Central memory CD8-positive, alpha-beta T cell (primary cell): ENCODE measurements at places on chromosomes 5 and 9.

GRCh38 chr5:61019642-61020041 is 74.6 kb downstream of the NDUFAF2 start:
- H3K36me3 ChIP-seq = no peaks in the 10 kb centered on the region
- DNase-seq = no peak
- H3K4me3 ChIP-seq = no peak overlapping the region
- H3K4me1 ChIP-seq = peaks cover 9% of the 10 kb centered on the region
- no peaks in the 10 kb centered on the region for H3K27me3 ChIP-seq

DNA sequence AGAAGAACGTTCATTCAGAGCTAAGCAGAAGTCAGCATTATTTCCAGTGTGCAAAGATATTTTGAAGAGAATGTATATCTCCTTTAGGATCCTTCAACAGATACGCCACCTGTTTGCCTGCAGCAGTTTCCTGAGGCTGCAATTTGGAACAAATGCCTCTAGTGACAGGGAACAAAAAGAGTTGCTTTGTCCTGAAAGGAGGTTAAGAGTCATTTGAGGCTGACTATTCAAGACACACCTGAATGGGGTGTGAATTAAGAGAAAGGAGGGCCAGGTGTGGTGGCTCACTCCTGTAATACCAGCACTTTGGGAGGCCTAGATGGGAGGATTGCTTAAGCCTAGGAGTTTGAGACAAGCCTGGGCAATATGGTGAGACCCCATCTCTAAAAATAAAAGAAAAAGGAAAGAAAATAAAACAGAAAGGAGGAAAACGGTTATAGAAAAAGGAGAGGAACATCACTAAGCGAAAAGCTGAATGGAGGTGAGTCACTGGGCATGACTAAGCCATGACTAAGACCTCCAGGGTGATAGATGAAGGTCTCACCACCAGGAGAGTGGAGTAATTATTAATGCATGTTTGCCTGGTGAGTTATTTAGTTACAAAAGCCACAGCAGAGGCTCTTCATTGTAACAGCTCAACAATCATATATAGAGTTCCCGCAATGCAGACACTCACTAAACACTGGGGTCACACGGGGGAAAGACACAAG is 255.2 kb upstream of the TNC start:
- H3K4me3 ChIP-seq = no peak overlapping the region
- no peaks in the 10 kb centered on the region for H3K4me1 ChIP-seq
- DNase-seq = no peak
- H3K27ac ChIP-seq = no peak overlapping the region
- H3K27me3 ChIP-seq = peaks cover 10% of the 10 kb centered on the region

GRCh38 chr9:85192750-85193149 is 523.2 kb downstream of the NTRK2 start:
- peaks cover 27% of the 10 kb centered on the region for H3K27me3 ChIP-seq
- DNase-seq = no peak
- H3K4me1 ChIP-seq = no peaks in the 10 kb centered on the region
- H3K36me3 ChIP-seq = peaks cover 3% of the 10 kb centered on the region

GRCh38 chr5:157680239-157680638 is 8.9 kb downstream of the C5orf52 start:
- H3K27me3 ChIP-seq = no peaks in the 10 kb centered on the region
- DNase-seq = no peak
- no peaks in the 10 kb centered on the region for H3K4me1 ChIP-seq
- no peak overlapping the region for H3K4me3 ChIP-seq

GRCh38 chr9:79989079-79989478 is 417.3 kb downstream of the TLE4 start:
- H3K27ac ChIP-seq = no peak overlapping the region
- no peaks in the 10 kb centered on the region for H3K4me1 ChIP-seq
- no peaks in the 10 kb centered on the region for H3K36me3 ChIP-seq
- no peak for DNase-seq
- H3K4me3 ChIP-seq = no peak overlapping the region
